ENCODE measurements at places on chromosomes 3 and 15.

DNA sequence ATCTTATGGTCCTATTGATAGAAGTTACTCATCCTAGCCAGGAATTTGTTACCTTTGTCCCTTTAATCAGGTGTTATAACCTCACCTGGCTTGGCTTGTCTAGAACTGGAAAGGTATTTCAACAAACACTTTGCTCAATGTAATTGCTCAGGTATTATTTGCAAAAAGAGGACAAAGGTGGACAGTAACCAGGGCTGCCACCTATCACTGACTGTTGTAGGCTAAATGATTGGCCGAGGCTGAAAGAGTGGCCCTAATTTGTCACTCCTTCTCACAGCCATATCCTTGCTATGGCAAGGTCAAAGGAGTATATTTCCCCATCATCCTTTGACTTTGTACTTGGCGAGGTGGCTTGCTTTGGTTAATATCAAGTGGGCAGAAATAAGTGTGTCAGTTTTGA lies 2.7 kb upstream of the SELENOS start:
- no peak for DNase-seq

GRCh38 chr3:56988458-56989168 lies 71.9 kb upstream of the SPATA12 start:
- DNase-seq, result peak; percentile 78

- DNase-seq, result peak; percentile 49
Observed at GRCh38 chr3:115272036-115272824, 125.1 kb upstream of the ZBTB20 start.

DNA sequence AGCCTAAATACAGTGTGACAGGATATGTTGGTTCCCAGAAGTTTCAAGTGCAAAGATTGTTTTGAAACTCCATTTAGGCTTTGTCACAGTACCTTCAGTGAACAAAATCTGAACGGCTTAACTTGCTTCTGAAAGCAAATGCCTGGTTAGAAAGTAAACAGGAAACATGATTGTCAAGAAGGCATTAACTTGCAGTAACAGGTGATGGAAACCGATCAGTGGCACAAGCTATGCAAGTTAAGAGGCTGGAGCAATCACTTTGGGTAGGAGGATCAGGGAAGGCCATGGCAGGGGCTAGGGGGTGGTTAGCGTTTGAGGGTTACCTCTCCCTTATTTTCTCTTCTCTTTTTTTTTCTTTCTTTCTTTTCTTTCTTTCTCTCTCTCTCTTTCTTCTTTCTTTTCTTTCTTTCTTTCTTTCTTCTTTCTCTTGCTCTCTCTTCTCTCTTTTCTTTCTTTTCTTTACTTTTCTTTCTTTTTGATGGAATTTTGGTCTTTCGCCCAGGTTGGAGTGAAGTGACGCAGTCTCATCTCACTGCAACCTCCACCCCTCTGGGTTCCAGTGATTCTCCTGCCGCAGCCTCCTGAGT lies 2.4 kb downstream of the HYKK start:
- DNase-seq, result no peak

- no peak for DNase-seq
Observed at GRCh38 chr15:90955624-90956273, 1.1 kb downstream of the RCCD1 start.

- DNase-seq, result no peak
Observed at GRCh38 chr3:153818338-153818737, 302.9 kb upstream of the ARHGEF26 start.

GRCh38 chr15:49848282-49848724 lies 227.5 kb downstream of the DTWD1 start:
- no peak for DNase-seq

DNA sequence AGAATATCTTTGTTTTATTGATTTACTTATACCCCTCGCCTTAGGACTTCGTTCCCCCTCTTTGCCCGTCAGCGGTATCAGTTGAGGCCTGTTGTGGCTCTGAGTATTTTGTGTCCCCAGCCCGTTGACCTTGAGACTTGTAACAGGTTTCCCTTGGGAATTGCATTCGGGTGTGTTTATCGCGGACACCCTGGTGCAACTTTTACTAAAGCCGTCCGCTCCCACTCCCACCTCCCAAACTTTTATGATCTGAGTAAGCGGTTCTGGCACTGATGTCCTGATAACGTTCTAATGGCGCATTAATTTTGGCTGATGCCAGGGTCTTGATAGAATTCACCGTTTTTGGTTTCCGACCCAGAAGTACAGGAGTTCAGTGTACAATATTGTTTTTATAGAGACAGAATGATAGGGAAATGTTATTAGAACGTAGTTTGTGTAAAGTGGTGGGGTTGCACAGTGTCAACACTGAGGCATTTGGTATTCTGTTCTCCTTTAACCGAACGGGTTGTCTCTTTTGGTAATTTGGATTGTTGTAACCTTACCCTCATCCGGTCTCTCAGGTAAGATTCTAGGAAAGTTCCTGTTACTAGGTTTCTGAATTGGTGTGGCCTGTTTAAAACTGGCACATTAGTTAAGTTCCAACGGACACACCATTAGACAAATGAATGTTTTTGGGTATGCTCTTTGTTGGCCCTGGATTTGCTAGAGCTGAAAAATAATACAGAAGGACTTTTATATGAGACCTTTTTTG lies 47.8 kb downstream of the OIP5 start:
- peak; percentile 35 for DNase-seq

- DNase-seq, result no peak
Observed at GRCh38 chr15:49082960-49083359, 36.7 kb upstream of the SECISBP2L start.

DNA sequence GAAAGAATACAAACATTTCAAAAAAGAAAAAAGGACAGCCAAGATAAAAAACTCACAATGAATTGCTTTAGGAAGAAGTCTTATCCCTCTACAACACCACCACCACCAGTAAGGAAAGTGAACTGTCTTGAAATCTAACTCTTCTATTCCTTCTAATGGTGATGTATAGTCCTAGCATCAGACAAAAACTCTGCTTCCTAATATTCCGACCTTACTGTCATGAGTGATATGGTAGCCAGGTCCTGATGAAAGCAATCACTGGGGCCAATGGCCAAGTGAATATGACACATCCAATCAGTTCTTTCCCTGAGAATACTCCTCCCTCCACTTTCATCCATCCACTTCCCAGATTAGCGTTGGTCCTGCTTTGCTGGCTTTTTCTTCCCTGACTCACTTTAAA lies 14.8 kb downstream of the GK5 start:
- no peak for DNase-seq

GRCh38 chr3:66437341-66437929 lies 63.4 kb downstream of the LRIG1 start:
- DNase-seq, result no peak

DNA sequence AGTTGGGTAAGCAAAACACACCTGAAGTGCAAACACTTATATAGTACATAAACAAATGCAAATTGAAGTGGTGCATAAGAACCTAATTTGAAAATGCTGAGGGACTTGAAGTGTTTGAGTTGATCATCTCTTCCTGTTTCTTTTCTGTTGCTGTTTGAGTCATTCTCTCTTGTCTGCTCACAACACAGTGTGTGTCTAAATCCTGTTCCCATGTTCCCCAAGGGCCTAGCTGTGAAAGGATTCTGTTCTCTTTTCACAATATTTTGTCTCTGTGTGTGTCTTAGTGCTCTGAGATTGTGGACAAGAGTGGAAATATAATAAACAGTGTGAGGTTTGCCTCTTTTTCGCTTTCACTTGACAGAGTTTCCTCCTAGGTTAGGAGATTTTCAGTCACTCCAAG lies 6.1 kb downstream of the CD96 start:
- no peak for DNase-seq

GRCh38 chr3:29760226-29760685 lies 479.4 kb downstream of the RBMS3 start:
- no peak for DNase-seq

- DNase-seq, result no peak
Observed at GRCh38 chr15:47331829-47332393, 385.4 kb upstream of the SEMA6D start.

DNA sequence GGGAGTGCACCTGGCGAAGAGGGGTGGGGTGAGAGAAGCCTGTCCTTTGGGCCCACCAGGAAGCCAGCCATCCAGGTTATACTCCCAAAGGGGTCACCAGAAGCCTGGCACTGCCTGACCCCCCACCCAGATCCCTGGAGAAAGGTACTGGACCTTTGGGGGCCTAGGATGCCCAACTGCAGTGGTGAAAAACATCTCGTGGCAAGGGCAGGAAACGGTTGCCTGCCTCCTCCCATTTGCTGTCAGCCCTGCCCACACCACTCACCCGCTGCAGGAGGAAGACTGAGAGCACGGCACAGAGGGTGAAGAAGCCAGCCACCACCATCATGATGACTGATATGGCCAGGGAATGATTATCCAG lies 2.2 kb upstream of the ULK3 start:
- DNase-seq, result no peak

DNA sequence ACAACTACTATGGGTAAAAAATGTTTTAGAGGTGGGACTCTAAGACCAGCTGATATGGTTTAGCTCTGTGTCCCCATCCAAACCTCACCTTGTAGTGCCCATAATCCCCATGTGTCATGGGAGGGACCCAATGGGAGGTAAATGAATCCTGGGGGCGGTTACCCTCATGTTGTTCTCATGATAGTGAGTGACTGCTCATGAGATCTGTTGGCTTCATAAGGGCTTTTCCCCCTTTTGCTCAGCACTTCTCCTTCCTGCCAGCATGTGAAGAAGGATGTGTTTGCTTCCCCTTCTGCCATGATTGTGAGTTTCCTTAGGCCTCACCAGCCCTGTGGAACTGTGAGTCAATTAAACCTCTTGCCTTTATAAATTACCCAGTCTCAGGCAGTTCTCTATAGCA lies 45.7 kb downstream of the FAM98B start:
- no peak for DNase-seq

- DNase-seq, result no peak
Observed at GRCh38 chr15:80494351-80494751, 90.2 kb downstream of the ARNT2 start.

- no peak for DNase-seq
Observed at GRCh38 chr3:118635711-118636110, 398.9 kb downstream of the IGSF11 start.

GRCh38 chr3:152497457-152497856 lies 228.7 kb downstream of the MBNL1 start:
- DNase-seq, result no peak

DNA sequence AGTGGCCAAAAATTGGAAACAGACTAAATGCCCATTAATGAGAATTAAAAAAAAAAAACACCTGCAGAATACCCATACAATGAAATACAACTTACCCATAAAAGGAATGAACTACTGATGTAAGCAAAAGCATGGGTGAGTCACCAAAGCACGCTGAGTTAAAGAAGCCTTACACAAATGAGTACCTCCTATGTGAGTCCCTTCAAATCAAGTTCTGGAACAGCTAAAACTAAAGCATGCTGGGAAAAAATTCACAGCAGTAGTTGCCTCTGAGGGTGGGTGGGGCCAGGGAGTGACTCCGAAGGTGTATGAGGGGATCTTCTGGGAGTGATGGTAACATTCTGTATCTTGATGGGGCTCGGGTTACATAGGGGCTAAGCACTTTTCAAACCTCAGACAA lies 11.4 kb downstream of the MYO5C start:
- DNase-seq, result no peak

DNA sequence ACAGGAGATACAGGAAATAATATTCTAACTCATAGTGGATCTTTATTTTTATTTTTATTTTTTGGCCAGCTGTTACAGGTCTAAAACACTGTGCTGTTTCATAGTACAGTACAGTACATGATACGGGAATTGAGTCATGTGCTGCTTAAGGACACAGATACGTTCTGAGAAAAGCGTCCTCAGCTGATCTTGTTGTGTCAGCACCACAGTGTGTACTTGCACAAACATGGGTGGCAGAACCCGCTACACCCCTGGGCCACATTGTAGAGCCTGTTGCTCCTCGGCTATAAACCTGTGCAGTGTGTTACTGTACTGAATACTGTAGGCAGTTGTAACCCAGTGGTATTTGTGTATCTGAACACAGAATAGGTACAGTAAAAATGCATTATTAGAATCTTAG lies 183.4 kb downstream of the OR4M2 start:
- DNase-seq, result no peak

DNA sequence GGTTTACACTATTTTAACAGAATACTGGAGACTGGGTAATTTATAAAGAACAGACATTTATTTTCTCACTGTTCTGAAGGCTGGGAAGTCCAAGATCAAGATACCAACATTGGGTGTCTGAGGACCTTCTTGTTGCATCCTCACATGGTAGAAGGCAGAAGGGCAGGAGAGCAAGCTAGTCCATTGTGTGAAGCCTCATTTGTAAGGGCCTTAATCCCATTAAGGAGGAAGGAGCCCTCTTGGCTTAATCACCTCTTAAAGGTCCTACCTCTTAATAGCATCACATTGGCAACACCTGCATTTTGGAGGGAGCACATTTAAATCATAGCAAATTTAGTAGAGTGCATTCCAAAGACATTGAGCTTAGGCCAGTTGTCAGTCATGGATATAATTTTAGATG lies 26.2 kb downstream of the UBE2Q2 start:
- DNase-seq, result no peak

DNA sequence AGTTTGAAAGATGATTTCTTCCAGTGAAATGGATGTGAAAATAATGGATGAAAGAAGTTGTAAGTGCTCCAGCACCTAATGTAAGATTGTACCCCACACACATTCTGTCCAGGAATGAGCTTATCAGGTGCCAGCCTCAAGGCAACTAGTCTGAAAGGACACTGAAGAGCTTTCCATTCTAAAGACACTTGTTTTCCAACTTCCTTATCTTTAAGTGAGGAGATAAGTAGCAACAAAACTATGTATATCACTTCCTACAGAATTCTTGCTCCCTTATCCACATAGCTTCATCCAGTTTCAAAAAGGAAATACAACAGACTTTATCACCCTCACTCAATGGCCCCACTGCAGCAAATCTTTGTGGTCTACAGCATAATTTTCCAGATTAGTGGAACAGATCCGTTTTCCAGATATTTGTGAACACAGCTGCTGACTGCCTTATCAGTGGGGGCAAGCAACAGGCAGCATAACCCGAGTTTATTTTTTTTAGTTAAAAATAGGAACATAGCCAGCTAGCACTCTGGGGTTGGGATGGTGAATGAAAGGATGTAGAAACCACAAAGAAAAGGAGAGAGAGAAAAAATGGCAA lies 60.6 kb downstream of the CD200R1L start:
- no peak for DNase-seq

DNA sequence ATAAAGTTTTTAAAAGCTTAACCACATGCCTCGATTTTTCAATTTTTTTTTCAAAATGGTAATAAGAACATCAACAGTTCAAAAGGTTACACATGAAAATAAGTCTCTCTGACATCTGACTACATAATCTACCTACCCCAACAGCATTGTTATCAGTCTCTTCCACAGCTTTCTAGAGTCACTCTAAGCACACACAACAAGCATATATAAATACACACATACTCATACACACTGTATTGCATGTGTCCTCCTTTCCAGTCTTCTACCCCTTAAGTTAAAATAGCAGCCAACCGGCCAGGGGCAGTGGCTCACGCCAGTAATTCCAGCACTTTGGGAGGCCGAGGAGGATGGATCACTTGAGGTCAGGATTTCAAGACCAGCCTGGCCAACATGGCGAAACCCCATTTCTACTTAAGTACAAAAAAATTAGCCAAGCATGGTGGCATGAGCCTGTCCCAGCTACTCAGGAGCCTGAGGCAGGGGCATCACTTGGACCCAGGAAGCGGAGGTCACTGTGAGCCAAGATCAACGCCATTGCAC lies 12.2 kb downstream of the TBL1XR1 start:
- no peak for DNase-seq

GRCh38 chr15:101407439-101407838 lies 82.1 kb downstream of the PCSK6 start:
- no peak for DNase-seq

Measured in SK-N-DZ (cell line).